ENCODE measurements at places on chromosomes 5 and 9.

GRCh38 chr9:134271338-134272301 is 54.6 kb upstream of the RXRA start:
- no peak for DNase-seq

- no peak for DNase-seq
These were observed 351.0 kb downstream of the PRELID2 start for GRCh38 chr5:145484158-145484557.

DNA sequence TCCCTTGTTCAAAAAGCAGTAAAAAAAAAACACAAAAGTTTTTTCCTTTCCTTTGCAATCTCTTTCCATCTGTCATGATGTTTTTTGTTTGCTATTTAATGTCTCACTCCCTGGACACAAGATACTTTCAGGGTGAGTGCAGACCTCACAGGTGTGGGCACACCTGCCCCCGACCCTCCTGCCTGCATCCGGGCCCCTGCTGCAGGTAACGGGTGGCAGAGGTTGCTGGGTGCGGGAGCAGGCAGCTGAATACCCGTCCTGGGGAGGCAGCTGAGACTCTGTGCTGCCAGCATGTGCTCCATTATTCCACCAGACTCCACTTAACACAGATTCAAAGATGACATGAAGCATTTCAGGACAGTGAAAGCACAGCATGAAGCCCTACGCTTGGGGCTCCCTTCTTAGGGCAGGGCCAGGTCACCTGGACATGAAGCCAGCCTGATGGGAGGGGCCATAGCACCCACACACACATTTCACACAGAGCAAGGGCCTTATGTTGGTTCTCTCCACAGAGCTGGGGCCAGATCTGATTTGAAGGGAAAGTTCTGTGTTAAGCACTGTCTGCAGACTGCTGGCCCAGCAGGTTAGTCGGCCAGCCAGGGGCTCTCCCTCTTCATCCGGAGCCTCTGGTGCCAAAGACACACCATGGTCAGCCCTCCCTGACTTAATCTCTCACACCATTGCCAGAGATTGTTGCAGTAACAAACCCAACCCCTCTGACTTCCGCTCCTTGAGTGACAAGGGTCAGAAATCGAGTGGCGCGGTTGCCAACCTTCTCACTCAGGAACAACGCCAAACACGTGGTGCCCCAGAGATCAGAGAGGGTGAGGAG is 13.0 kb downstream of the NEK6 start:
- no peak for DNase-seq

- DNase-seq, result no peak
These were observed 273.4 kb downstream of the CSNK1G3 start for GRCh38 chr5:123785162-123786071.

- DNase-seq, result no peak
These were observed 21.3 kb downstream of the PTTG1 start for GRCh38 chr5:160442824-160443431.

DNA sequence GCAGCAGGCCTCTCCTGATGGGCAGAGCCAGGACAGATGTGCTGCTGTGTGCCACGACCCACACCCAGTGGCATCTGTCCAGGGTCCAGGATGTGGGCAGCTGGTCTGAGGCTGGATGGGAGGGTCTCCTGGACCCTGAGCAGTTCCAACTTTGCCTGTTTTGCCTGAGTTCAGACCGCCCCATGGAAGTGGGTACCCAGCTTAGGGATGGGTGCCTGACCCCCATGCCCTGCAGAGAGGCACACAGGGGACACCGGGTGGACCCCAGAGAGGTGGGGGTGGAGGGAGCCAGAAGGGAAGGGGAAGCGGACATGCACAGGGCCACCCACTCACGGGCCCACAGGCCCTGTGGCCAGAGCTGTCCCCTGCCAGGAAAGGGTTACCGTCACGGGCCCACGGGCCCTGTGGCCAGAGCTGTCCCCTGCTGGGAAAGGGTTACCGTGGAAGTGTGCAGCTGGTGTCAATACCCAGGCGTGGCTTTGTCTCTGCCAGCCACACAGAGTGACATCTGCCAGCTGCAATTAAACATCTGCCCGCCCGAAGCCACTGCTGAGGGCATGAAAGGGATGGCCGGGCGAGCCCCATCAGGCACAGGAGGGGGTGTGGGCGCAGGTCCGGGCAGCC is 50.0 kb downstream of the NACC2 start:
- DNase-seq, result no peak

- no peak for DNase-seq
These were observed 101.8 kb upstream of the LARP1 start for GRCh38 chr5:154653418-154653763.

- no peak for DNase-seq
These were observed 70.2 kb upstream of the PLEKHG4B start for GRCh38 chr5:21654-22233.

DNA sequence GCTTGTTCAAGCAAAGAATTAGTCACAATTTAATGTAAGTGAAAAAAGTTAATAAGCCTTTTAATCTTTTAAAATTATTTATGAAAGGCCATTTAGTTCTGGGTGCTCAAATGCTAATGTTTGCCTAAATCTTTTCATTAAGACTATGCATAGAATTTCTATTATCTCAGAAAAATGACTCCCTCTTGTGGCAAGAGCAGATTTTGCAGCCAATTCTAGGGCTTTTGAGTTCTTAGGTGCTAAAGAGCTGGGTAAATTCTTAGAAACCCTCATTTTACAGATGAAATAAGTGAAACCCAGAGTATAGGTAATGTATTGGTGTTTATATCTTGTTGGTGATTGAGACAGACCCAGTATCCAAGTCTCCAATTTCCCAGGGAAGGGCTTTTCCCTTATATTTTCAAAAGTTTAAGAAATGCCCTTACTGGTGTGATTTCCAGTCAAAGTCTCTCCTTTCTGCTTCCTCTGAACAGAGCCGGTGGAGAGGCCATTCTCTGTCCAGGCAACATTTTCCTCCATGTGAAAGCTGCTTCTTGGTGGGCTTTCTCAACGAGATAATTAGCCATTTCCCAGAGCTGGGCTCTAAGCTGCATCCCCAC is 24.1 kb upstream of the PCSK5 start:
- no peak for DNase-seq

DNA sequence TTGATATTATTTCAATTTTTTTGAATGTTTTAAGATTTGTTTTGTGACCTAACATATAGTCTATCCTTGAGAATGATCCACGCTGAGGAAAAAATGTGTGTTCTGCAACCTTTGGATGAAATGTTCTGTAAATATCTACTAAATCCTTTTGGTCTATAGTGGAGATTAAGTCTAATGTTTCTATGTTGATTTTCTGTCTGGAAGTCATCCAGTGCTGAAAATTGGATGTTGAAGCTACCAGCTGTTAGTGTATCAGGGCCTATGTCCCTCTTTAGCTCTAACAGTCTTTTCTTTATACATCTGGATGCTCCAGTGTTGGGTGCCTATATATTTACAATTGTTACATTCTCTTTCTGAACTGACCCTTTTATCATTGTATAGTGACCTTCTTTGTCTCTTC is 422.3 kb downstream of the TMEM232 start:
- no peak for DNase-seq

- no peak for DNase-seq
These were observed 2.1 kb downstream of the TLN1 start for GRCh38 chr9:35729700-35730485.

GRCh38 chr5:34632807-34633422 is 23.2 kb upstream of the RAI14 start:
- DNase-seq, result no peak

GRCh38 chr9:90964101-90965020 is 162.7 kb downstream of the SYK start:
- DNase-seq, result peak; percentile 79
